Panc1 (cell line): ENCODE measurements at places on chromosomes 16 and 17. TPM values are rescaled to one million over a fixed set of nuclear protein-coding genes. Genes with fewer than 3 reads are reported as not detected.

GRCh38 chr16:84024854-84025253, 17.7 kb downstream of the SLC38A8 start:
- DNase-seq, result no peak

DNA sequence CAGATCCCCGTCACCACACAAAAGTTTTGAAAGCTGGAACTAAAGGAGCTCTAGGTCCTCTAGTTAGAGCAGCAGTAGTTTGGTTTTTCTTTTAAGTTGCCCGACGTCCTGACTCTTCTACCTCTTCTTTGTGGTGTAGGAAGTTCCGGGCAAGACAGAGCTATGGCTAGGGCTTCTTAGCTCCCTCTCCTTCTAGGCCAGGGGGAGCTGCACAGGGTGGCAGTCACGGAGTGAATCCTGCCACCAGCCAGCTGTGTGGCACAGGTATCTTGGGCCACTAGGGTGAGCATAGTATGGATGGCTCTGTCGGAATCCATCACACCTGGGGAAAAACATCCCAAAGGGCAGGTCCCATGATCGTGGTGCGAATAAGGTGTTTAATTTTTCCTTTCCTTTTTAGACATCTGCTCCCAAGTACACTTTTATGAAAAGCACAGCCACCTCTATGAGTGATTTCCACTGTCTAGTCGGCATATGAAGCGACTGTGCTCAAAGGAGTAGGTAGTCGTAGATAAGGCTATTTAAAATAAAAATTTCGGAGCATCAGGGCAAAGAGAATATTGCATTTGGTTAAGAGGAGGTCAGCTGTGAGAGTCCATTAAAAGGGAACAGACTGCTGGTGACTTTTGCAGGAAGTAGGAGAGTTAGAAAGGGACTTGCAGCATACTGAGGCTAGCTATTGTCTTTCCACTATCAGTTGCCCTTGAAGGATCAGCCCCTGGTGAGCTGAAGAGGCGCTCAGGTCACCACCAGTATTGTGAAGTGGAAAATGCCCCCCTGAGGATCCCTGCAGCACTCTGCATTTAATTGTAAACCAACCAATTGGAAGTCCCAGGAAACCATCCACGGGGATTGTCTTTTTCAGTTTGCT, 2.1 kb downstream of the PRKCA start:
- no peak for DNase-seq

Gene SALL1
- not detected for total RNA-seq

- DNase-seq, result no peak
Observed at GRCh38 chr16:13519871-13520270, 400.1 kb upstream of the ERCC4 start.

- no peak for DNase-seq
Observed at GRCh38 chr16:12002447-12003006, 26.0 kb downstream of the SNX29 start.
